ENCODE measurements at places on chromosomes 1 and 21. TPM values are rescaled to one million over a fixed set of nuclear protein-coding genes. Genes with fewer than 3 reads are reported as not detected.

- no peak for DNase-seq
Measured at GRCh38 chr1:76583235-76583868, 283.9 kb upstream of the ST6GALNAC5 start.

GRCh38 chr1:216560527-216560926 lies 137.3 kb upstream of the USH2A start:
- DNase-seq: no peak

Gene OR2T11
- total RNA-seq: not detected

- DNase-seq: no peak
Measured at GRCh38 chr1:88175631-88176226, 508.3 kb upstream of the PKN2 start.

Gene BRDT
- total RNA-seq: 0.10 TPM

DNA sequence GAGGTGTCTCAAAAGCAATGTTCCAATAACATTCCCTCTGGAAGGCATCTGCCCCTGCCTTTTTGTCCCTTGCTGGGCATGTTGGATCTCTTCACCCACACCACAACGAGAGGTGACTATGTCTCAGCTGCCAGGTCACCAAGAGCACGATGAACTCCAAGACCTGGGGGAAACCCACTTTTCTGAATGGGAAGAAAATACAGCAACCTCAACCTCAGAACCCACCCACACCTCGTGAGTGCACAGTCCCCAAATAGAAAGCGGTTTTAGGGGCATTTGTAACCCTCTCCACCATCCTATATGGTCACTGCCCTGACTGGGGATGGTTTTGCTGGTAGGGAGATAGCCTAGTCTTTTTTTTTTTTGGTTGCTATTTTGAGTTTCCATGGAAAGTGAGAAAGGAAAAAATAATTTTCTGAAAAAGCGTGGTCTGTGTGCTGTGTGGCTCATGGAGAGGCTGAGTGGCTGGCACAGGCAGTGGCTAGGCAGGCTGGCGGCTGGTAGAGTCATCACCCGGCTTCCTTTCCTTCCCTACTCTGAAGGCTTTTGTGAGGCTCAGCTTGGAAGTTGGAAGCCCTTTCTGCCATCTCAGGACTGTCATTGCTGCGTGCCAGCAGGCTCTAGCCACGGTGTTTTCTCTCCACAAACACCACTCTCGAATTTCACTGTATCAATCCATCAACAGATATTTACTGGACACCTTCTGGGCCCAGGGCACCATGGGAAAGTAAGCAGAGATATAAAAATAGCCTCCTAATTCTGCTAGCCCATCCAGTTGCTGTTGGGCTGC lies 15.8 kb downstream of the TSPAN2 start:
- no peak for DNase-seq

Data from spinal cord (tissue), 10 donors.